ENCODE measurements at places on chromosomes 11 and 22.

DNA sequence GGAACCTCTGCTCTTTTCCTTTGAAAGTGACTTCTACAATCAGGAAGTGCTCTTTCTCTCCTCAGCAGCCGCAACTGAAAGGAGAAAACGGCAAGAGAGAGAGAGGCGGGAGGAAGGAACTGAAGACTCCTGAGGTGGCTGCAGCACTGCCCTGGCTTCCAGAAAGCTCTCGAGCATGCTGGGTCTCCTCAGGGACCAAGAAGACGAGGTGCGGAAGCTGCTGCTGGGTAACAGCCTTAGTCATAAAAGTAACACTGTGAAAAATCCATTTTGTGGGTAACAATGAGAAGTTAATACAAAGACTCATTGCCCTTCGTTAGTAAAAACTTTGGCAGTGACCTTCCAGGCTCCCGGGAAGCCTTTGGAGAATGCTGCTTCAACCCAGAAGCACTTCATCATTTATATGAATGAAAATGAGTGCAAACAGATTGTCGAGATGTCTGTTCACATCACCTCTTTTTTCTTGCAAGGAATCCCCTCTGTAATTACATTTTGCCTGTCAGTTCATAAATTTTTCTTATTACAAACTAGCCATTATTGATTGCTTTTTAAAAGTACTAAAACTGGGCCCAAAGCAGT is 473.4 kb downstream of the SOX6 start:
- no peak for DNase-seq

- no peak for DNase-seq
Observed at GRCh38 chr11:61131186-61131585, 28.9 kb downstream of the CD5 start.

- DNase-seq = no peak
Observed at GRCh38 chr11:45502226-45502545, 163.2 kb downstream of the CHST1 start.

DNA sequence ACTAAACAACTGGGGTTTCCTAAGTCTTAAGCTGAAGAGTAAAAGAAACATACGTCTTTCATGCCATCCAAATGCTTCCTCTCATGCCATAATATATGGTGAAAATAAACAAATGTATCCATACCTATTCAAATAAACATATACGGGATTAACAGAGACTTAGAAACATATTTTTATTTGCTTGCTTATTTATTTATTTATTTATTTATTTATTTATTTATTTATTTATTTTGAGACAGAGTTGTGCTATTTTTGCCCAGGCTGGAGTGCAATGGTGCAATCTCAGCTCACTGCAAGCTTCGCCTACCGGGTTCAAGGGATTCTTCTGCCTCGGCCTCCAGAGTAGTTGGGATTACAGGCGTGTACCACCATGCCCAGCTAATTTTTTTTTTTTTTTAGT is 291.6 kb upstream of the CNTN5 start:
- no peak for DNase-seq

DNA sequence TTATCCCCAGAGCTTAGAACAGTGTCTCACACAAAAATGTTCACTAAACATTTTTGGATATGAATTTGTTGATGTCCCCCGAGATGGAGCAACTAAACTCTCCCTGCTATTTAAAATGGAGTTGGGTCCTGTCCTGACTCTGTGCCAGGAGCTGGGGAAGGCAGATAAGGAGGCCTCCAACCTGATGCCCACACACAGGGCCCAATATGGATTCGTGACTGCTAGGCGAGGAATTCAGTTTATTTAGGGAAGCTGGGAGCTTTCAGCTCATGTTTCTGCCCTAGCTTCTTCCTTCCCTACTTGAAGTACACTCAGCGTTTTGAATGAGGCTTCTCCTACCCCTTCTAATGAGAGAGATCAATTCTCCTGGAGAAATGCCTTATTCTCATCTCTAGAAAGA is 373.0 kb upstream of the LARGE1 start:
- no peak for DNase-seq

GRCh38 chr22:49107561-49107960 is 720.1 kb downstream of the BRD1 start:
- no peak for DNase-seq

DNA sequence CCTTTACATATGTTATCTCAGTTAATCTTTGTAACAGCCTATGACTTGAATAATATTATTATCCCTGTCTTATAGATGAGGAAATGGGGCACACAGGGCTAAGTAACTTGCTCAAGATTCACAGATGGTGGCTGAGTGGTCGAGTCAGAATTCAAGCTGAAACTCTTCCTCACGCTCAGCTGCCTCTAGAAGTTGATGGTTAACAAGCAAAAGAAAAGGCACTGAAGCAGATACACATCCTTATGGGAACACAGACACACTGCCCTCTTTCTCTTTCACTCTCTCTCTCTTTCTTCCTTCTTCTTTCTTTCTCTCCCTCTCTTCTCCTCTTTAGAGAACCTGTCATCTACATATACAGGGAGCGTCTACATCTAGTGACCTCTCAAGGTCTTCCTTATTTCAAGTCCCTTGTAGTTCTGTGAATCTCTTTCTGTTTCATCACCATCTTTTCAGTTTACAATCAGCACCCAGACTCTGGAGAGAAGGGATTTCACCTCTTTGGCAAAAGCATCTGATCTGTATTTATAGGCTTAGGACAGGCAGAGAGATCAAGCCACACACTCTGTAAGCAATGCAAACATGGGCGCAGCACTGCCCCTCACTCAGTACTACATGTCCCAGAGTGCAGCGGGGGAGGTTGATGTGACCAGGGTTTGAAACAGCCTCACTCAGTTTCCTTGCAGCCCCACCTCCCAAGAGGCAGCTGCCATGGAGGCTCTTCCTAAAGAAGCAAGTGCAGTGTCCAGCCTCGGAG is 75.7 kb downstream of the GRAMD1B start:
- DNase-seq = no peak

DNA sequence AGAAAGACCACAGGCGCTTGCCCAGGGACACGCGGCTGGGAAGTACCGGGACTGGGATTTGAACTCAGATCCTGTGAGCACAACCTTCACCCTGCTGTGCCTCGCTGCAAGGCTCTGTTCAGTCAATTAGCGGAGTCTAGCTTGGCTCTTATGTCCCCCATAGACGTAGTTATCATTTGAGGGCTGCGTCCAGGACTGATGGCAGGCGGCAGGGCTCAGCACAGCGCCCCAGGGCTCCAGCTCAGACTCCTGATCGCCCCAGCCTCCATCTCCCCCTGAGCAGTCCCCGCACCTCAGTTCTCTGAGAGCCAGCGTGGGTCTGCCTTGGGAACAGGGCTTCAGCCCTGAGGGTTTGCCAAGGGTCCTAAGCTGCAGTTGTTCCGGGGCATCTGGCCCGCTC is 19.8 kb downstream of the MRGPRG start:
- DNase-seq = no peak

DNA sequence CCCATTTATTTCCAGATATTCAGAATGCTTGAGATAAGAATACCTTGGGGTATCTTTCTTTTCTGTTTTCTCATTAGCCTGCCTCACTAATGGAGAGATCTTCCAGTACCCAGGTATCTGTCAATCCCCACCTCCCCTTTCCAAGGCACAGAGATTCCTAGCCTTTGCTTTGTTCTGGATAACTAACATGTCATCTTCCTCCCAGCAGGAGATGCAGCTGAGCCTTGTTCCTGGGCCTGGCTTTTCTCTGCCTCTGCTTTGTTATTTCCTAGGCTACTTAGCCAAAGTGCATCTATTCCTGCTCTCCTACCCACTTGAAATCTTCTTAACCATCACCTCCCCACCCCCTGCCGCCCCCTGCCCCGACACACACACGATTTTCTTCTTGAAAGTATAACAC is 297.1 kb downstream of the NELL1 start:
- no peak for DNase-seq

DNA sequence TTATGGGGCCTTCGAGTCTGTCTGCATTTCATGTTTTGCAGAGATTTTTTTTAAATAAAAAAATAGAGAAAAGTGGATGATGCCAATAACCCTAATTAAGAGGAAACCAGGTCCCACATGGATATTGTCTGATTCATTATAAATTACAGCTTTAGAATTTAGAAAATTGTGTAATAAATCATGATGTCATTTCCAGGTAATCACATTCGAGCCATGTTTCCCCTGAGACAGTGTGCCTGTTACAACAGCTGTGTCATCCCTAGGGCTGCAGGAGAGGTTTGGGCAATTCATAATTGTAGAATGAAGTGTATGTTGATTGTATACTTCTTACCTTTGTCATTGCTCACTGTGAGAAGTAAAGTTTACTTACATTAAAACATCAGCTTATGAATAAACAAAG is 38.3 kb downstream of the NCAM1 start:
- no peak for DNase-seq

DNA sequence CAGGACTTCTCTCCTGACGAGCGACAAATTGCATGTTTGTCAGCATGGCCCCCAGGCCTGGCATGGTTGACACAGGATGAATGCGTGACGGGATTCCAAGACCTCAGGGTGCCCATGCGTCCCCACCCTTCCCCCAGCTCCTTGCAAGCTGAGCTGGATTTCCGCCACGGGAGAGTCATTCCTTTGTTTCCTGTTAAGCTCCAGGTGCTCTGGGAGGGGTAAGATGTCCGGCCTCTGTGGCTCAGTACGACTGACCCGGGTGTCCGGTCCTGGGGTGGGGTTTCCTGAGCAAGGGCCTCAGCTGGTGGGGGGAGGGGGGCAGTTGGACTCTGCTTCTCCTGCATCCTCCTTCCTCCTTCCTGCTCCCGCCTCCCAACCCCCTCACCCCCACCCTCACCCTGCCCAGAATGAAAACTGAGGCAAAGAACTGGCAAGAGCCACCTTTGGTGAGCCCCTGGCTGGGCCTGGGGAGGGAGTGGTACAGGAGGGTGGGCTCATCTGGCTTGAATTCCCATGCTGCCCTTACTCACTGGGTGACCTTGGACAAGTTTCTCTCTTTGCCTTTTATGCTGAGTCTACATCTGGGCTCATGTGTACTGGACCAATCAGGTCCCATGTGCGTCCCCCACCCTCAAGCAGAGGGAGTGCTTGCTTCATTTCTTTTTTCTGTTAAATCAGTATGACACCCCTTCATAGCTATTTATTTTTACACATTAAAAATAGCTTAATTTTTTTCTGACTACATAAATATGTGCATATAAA is 2.5 kb downstream of the CDC42EP2 start:
- DNase-seq = no peak

DNA sequence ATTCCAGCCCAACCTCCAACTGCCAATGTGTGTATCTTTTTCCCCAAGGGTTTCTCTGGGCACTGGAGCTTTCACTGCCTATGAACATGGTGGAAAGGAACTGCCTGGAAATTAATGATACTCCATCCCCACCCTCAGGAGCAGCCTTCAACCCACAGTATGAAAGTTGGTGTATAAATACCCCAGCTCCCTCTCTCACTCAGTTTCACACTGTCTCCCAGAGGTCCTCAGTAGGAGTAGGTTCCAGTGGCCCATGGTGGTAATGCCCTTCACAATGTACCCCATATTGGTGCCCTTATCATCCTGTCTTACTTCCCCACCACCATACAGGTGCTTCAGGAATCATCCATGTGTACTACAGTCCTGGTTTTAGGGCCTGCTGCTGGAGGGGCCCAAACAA is 462.6 kb downstream of the MIAT start:
- no peak for DNase-seq

DNA sequence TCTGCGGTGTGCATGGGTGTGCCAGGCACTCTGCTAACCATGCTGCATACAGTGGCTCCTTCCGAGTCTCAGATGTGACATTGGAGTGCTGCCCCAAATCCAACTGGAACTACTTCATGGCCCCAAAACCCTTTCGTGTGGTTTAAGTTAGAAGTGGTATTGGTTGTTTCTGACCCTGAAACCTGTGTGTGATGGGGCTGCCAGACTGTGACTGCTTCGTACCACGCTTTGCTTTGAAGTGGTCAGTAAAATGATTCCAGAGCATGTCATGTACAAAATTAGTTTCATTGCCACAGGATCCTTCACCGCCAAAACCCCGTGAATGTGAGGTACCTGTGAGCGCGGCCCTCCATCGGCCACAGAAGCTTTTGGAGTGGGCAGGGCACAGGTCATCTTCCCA is 142.2 kb downstream of the WNT7B start:
- no peak for DNase-seq

DNA sequence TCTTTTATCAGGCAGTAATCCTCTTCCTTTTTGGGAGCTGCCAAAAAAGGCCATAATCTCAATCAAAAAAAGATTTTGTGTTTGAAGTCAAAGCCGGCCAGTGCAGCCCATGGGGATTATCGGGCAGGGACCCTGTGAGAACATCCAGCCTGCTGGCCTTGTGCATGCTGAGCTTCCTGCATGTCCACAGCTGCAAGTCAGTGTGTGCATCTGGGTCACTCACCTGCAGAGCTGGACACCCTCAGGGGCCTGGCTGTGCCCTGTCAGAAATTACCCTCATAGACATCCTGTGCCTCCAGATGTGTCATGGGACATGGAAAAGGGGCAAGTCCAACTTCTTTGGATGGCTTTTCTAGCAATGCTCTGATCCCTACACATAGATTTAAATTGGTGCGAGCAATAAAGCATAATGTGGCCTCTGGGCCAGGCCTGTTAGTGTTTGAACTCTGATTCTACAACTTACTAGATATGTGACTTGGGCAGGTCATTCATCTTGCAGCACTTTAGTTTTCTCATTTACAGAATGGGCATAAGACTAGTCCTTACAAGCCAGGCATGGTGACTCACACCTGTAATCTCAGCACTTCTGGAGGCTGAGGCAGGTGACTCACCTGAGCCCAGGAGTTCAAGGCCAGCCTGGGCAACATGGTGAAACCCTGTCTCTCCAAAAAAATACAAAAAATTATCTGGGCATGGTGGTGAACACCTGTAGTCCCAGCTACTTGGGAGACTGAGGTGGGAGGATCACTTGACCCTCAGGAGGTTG is 81.6 kb upstream of the LARGE1 start:
- no peak for DNase-seq

DNA sequence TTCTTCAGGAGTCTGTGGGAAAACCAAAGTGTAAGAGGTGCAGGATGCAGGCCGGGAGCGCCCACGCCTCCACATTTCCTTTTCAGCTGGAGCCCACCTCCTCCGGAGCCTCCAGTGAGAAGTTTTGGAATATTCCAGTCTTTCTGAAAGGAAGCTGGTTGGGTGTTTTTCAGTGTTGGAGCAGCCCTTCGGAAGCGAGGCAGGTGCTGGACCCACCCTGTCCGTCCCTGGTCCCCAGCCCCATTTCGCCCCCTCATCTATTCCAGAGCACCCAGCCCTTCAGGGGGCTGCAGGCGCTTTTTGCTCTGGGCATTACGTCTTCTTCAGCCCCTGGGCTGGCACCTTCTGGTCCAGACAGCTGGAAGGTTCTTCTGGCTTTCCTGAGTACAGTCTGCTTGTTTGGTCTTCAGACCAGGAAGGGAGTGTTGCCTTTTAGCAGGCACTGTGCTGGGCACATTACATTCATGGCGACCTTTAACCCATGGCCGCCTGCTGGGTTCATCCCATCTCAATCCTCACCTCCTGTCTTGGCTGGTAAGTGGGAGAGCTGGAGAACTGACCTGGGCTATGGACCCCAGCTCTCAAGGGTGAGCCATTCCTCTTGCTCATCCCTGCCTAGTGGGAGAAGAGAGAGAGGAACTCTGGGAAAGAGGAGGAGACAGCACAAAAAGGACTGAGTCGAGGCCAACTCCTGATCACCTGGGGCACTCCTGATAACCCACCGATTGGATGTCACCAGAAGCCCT is 710 bp upstream of the THY1 start:
- DNase-seq = no peak

- no peak for DNase-seq
Observed at GRCh38 chr11:77117492-77117891, 10.6 kb upstream of the MYO7A start.
